Inflammatory macrophage treated with lipopolysaccharide for 4 hours (primary cell): ENCODE measurements at places on chromosomes 1 and 21.

DNA sequence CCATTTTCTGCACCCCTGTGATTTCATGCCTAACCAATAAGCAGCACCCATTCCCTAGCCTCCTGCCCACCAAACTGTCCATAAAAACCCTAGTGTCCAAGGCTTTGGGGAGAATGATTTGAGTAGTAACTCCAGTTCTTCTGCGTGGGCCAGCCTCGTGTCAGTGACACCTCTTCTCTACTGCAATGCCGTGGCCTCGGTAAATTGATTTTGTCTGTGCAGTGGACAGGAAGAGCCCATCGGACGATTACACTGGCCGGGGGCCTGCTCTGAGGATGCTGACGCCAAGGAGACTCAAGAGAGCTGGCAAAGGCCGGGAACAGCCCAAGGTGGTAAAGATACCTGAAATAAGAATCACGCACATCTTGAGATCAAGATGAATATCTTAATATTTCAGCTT lies 29.3 kb downstream of the RSPH1 start:
- DNase-seq = no peak

DNA sequence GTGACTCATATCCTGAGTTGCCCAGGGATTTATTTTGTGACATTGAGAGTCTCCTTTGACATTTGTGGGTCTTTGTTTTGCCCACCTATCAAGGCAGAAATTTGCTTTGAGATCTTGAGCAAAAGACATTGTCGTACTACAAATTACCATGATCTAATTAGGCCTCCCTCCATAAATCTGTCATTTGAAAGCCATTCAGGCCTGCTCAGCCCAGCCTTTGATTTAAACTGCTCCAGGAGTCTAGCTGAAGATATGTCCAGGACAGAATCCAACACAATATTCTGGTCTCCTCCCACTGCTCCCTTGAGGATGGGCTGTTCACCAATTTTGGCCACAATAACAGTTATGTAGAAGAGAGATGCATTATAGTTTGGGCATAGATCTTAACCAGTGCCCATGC lies 86.7 kb downstream of the PROX1 start:
- no peak for DNase-seq

- DNase-seq = no peak
Measured at GRCh38 chr1:39277879-39278278, 73.4 kb downstream of the MACF1 start.

- DNase-seq = peak; percentile 57
Measured at GRCh38 chr1:64935551-64936155, 30.7 kb downstream of the JAK1 start.

GRCh38 chr1:86972262-86972661 lies 57.8 kb downstream of the HS2ST1 start:
- no peak for DNase-seq

GRCh38 chr1:2126331-2127186 lies 68.0 kb downstream of the FAAP20 start:
- DNase-seq = no peak

- DNase-seq = no peak
Measured at GRCh38 chr1:217027403-217028080, 304.3 kb upstream of the ESRRG start.

DNA sequence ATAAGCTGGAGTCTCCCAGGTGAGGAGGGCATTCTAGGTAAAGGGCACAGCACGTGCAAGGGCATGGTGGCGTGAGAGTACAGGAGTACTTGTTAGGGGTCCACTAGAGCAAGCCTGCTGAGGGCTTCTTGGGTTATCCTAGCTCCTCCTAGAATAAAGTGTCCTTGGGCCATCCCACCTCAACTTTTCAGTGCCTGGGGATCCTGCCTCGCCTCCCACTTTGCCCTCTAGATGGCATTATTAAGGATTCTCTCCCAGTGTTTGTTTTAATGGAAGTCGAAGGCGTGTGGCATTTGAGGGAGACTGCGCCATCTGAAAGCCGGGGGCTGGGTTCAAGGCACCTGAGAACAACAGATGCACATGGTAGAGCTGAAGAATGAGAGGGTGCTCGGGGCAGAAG lies 74.5 kb upstream of the SELENON start:
- DNase-seq = no peak

- DNase-seq = no peak
Measured at GRCh38 chr1:154614247-154614646, 6.3 kb upstream of the ADAR start.

GRCh38 chr1:169326956-169327268 lies 40.7 kb downstream of the NME7 start:
- DNase-seq = peak; percentile 29

GRCh38 chr1:32618673-32619221 lies 31.6 kb downstream of the ZBTB8OS start:
- no peak for DNase-seq

DNA sequence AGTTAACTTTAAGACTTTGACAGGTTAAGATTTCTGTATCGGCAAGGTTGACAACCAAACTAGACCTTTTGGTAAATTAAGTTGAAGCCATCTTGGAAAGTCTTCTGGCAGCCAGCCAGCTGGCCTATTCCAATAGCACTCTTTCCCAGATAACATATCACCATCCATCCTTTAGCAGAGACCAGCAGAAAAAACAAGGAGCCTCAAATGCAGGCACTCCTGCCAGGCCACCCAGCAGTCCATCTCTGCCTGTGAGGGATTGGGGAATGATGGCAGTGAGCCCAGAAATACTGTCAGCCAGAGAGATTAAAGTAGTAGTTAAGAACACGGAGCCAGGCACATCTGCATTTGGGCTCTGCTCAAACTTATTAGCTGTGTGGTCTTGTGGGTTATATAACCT lies 19.4 kb downstream of the ZBTB40 start:
- no peak for DNase-seq

DNA sequence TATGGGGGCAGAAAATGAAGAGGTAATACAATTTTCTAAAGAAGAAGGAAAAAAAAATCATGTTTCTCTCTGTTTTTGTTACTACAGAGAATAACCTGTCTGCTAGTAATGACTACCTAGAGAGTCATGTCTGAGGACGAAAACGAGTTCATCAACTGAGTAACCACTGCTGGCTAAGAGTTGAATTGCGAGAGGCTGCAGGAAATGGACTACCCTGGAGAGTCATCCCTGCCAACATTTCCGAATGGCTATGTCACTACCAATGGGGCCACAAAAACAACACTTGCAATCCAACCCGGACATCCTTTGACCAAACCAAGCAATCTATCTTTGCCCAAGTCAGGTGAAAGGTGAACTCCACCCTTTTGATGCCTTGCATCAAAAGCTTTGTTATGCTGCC lies 120.6 kb downstream of the FCRL5 start:
- DNase-seq = peak; percentile 15

DNA sequence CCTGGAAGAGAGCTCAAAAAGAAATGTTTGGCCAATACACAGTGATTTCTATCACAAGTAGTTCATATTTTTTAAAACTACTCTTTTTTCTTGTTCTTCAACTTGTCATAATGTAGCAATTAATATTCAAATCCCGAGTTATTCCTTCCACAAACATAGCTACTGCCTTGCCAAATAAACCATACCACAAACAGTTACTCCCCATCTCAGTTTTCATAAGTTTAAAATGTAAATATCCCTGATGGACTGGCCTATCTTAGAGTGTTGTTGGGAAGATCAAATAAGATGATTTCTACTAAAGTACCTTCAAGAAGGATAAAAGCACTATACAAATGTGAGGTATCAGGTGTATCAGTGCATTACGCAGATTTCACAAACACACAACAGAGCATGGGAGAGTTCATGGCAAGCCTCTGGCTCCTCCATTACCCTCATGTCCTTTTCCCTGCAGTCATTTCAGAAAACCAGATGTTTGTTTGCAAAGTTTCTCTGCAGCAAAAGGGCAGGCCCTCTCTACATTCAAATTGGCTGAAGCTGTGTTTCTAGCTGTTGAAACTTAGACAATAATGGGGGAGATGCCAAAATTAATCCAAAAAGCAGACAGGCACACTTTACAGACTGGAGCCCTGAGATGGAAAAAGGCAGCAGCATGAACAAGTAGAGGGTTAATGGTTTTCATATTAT lies 16.1 kb downstream of the WLS start:
- DNase-seq = no peak

DNA sequence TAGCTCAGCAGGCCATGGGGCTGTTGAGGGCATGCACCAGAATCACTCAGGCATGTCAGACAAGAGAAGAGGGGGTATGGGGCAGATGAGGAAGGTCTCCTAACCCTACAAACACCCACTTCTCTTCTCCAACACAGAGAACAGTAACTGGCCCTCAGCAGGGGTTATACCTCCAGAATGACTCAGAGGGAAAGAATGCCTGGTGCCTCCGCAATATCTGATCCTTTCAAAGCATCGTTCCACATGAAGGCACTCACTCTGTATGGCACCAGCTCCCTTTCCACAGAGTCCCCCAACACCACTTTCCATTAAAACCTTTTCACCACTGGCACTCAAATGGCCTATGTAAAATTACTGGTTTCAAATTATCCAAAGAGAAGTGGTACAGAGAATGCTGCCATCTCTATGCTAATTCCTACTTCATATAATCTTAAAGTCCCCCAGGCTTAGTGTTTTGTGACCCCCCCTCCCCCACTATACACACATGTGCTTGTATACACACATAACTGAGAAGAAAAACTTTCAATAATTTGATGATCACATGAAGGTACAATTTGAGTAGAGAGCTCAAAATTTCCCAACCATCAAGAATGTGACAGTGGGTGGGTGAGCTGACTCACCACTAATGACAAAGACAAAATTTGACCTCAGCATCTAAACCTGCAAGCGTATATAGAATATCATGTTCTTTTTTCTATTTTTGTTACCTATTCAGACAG lies 91.5 kb downstream of the SIPA1L2 start:
- DNase-seq = peak; percentile 72

DNA sequence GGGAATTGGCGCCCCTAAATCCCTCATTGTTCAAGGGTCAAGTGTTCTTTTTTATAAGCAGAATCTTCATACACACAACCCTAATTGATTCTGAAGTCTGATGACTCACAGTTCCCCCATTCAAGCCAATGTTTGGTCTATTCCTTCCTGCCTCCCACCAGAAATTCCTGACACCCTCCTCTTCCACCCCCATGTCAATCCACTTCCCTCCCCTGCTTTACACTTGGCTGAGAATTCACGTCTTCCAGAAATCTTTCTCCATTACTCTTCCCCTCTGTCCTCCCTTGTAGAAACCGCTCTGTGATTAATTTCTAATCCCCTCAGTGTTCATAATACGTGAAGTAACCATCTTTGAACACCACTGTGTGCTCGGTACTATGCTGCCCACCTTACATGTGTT lies 76.2 kb upstream of the CD34 start:
- no peak for DNase-seq

DNA sequence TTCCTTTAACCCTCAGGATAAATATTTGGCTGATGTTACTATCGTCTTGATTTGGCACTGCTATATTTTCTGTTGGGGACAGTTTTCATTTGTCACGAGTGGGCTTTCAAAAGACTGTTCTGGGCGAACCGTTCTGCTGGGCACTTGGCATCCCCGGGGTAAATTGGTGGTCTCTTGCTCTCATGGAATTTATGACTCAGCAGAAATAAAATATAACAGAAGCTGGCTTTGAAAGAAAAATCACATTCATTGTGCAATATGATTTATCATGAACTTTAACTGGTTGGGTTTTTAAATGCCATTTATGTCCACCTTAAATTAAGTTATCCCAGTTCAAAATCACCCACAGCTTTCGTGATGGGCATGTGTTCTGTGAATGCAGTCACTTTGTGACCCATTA lies 147.3 kb downstream of the KAZN start:
- no peak for DNase-seq
